ENCODE measurements at places on chromosomes 13 and 19.

GRCh38 chr19:5621945-5622464, 571 bp downstream of the SAFB2 start:
- no peak for DNase-seq

- no peak for DNase-seq
Observed at GRCh38 chr13:113566227-113566561, 18.4 kb upstream of the TFDP1 start.

DNA sequence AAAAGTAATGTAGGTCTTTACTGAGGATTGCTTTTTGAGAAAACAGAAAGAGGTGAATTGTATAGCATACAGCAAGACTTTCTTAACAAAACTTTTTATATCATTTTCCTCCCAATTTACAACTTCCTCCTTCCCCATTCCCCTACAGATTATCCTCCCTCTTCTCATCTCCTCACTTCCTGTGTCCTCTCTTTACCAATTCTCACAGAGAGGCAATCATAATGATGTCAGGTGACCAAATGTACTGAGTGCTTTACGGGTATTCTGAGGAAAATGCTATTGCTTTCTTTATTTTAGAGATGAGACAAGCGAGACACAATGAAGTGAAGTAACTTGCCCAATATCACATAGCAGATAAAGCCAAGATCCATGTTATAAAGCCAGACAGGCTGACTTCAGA, 1.7 kb upstream of the MTMR6 start:
- no peak for DNase-seq

DNA sequence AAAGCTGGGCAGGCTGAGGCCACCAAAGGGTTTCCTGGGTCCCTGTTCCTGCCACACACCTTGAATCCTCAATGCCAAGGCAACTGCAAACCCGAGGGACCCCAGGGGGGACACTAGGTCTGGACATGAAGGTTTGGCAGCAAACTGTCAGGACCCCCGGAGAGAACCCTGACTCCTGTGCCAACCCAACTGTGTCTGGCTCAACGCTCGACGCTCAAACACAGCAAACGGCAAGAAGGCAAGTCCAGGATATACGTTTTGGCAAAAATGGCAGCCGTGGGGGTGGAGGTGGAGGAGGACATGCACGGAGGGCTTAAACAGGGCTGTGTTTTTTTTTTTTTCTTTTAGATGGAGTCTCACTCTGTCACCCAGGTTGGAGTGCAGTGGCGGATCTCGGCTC, 73.0 kb downstream of the GADD45B start:
- DNase-seq: no peak

DNA sequence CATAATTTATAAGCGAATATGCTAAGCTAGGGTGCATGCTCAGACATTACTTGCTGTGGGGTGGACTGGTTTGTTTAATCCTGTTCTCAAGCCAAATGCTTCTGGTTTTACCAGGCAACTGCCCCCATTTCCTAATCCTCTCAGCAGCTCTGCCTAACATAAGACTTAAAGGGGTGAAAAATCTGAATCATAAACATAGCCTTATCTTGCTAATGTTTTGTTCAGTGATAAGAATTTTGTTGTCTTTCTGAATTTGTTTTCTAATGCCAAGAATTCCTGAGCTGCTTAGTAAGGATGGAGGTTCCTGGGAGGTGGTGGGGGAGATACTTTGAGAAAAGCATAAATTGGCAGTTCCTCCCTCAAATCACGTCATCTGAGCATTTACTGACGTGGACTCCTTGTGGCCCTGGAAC, 42.7 kb downstream of the ING1 start:
- no peak for DNase-seq

DNA sequence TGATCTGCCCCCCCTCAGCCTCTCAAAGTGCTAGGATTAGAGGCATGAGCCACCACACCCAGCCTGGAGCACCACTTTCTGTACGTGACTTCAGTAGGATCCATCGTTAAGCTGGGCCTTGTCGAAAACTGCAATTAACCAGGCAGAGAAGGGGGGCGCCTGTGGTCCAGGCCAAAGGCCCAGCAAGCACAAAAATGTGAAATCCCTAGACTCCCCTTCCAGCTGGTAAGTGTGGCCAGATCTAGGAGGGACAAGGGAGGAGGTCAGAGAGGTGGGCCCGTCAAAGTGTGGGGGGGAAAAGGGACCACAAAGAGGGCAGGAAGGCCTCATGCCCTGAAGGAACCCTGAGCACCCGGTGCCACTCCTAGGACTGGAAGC, 13.8 kb downstream of the DDX39A start:
- no peak for DNase-seq

GRCh38 chr13:44112700-44113329, 233.1 kb downstream of the LACC1 start:
- no peak for DNase-seq

DNA sequence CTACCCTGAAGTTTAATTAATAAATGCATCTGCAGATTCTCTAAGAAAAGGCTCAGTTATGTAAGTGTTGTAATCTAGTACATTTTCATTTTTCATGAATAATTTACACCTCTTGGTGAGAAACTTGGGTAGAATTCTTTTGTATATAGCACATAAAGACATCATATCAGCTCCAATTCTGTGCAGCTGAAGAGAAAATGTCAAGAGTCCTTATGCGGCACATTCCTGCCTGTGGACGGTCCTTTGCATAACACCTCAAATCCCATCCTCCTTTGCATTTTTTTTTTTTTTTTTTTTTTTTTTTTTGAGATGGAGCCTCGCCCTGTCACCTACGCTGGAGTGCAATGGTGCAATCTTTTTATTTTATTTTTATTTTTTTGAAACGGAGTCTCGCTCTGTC, 60.2 kb upstream of the RAP2A start:
- DNase-seq: no peak

DNA sequence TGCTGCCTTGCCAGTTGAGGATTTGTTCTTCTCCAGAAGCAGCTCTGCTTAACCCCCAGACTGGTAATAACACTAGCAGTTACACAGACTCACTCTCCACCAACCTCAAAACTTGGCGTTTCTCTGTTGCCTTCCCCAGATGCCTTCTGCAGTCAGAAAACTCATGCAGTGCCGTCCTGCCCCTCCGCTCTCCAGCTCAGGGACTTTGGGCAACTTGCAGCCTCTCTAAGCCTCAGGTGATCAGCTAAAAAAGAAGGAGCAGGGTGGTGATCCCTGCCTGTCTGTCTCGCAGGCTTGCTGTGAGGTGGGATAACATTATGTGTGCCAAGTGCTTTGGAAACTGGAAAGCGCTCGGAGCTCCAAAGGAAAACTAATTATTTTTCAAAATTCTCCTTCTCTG, 391.6 kb downstream of the HS6ST3 start:
- DNase-seq: no peak

DNA sequence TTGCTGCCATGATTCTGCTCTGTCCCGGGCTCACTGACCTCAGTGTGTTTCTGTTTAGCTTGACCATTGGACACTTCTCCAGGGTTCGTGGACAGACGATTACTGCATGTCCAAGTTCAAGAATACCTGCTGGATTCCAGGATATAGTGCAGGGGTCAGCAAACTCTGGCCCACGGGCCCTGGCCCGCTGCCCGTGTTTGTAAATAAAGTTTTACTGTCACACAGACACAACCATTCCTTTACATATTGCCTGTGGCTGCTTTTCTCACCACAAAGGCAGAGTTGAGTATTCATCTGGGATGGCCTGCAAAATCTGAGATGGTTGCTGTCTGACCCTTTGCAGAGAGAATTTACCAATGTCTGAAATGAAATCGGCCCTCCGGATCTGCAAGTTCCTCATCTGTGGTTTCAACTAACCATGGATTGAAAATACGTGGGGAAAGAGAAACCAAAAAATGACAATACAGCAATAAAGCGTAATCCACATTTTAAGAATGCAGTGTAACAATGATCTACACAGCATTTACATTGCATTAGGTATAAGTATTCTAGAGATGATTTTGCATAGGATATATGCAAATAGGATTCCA, 25.9 kb upstream of the F2RL3 start:
- no peak for DNase-seq

GRCh38 chr13:112857914-112858490, 111.0 kb upstream of the MCF2L start:
- no peak for DNase-seq

GRCh38 chr19:32497391-32497790, 83.6 kb upstream of the PDCD5 start:
- DNase-seq: no peak

- DNase-seq: no peak
Observed at GRCh38 chr13:105177265-105177900, 1358.1 kb downstream of the EFNB2 start.
